Panc1 (cell line): ENCODE measurements at places on chromosomes 6 and 20.

DNA sequence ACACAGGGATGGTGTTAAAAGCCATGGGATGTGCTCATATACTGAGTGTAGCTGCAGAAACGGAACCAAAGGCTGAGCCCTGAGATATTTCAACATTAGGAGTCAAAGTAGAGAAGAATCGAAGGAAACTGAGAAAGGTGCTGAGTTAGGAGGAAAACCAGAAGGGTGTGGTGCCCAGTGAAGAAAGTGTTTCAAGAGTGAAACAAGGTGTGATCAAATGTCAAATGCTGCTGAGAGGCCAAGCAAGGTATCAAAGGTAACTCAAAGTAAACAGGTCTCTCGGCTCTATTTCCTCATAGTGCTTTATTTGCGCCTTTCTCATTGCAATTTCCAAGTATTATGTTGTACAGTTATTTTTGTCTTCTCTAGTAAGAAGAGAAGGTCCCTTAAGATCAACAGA is 94.1 kb downstream of the PRDM1 start:
- DNase-seq: no peak

GRCh38 chr6:156933201-156934068 is 156.3 kb downstream of the ARID1B start:
- DNase-seq: no peak

GRCh38 chr20:18983796-18984195 is 170.2 kb downstream of the SCP2D1 start:
- DNase-seq: no peak

- no peak for DNase-seq
Observed at GRCh38 chr20:32622585-32623468, 37.7 kb upstream of the NOL4L start.

- DNase-seq: no peak
Observed at GRCh38 chr6:149065121-149065520, 252.4 kb upstream of the TAB2 start.

DNA sequence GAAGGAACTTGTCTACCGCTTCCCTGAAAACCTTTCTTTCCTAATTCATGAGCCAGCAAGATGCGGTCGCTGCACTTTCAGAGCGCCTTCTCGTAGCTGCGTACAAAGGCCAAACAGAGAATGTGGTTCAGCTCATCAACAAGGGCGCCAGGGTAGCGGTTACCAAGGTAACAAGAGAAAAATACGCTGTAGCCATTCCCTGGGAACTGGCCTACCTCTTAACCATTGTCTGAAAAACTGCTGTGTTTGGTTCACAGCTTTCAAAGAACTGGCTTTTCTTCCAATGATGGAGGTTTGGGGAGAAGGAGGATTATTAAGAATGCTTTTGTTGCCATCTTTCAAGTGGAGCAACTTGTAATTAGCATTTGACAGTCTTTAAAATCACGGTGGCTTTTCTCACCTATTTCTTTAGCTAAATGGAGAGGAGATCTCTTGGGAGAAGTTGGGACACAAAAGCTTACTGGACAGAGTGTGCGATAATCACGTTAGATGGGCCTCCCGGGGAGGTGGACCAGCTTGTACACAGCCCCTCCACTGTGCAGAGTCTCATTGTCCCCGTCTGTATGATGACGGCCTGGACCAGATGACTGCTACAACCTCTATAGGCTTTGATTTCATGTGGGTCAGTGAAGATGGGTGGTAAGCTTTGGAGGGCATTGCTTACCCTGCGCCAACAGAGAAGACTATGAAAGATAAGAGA is 71.5 kb downstream of the LYRM2 start:
- DNase-seq: no peak
